Endodermal cell (in vitro differentiated cells): ENCODE measurements at places on chromosomes 2 and 18. TPM values are rescaled to one million over a fixed set of nuclear protein-coding genes. Genes with fewer than 3 reads are reported as not detected.

GRCh38 chr2:123737371-123737770 lies 287.7 kb upstream of the CNTNAP5 start:
- DNase-seq = no peak

DNA sequence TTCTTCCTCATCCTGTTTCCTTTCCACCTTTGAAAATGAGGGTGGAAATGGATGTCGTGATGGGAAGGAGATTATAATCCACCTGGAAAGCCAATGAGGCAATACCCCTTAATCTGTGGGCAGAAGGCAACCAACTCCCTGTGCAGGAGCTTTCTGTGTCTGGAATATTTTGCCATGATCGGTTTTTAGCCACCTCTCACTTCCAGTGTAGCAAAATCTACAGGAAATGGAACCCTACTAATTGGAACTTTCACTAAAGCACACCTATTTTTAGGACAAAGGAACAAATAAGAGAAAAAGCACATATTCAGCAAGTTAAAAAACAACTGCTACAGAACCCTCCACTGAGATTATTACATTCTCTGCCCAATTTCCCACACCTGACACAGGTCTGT lies 112.1 kb upstream of the SMAD7 start:
- DNase-seq = no peak

DNA sequence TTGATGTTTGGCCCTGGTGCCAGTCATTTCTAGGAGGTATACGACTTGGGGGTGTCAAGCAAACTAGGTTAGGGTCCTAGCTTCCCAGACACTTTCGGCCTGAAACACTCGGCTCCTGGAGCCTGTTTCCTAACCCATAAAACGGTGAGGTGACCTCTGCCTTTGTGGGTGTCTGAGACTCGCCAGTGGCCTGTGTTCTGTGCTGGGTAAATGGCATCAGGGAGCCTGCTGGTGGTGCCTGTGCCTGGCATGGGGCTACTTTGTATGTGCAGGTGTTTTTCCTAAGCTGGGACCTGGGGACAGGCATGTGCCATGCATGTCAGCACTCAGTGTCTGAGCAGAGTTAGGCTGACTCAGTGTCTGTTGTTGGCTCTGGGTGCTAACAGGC lies 139.2 kb downstream of the GLI2 start:
- DNase-seq = no peak

DNA sequence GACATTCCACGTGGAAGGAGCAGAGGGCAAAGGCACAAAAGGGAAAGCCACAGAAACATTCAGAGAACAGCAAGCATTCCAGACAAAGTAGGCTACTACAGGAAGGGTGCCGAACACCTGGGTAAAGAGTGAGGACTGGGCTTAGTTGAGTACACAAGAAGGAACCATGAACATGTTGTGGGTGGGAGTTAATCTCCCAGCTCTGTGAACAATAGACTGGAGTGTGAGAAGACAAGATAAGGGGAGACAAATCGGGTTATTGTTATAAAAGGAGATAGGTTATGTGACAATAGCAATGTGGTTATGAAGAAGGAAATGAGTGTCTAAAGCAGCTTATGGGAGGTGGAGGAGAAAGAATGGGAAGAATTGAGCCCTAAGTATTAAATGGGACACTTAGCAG lies 70.0 kb downstream of the DPP4 start:
- DNase-seq = no peak

DNA sequence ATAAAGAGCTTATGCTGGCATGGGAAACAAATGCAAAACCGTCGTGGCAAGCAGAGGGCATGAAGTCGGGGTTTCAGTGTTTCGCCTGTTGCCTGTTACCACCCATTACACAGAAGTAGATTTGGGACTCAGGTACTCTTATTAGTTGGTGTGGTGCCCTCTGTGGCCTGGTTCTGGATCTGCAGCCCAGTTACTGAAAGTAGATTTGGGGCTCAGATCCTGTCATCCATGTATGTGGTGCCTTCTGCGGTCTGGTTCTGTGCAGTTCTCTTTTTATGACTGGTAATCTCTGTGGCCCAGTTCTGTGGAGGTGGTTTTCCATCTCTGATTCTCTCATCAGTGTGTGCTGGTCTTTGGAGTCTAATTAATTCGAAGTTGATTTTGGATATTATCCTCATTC lies 45.2 kb downstream of the ADNP2 start:
- DNase-seq = peak; percentile 73

- DNase-seq = peak; percentile 69
These were observed 513.0 kb upstream of the MYT1L start for GRCh38 chr2:2843969-2844548.

DNA sequence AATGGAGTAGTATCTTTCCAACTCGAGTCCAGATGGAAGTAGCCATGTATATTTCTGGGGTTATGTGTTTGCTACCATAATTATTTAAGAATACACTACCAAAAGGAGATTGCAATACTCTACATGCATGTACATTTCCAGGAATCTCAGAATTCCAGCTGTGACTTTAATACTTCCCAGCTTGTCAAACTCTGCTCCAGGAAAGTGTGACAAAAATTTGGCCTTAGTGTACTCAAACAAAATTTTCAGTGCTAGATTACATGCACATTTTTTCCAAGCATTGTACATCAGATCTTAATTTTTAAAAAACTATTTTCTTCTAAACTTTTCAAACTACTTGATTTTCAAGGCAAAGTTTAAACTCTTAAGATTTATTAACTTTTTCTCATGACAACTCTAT lies 1791.6 kb downstream of the SUCLG1 start:
- no peak for DNase-seq

- no peak for DNase-seq
These were observed 50.4 kb downstream of the PDK1 start for GRCh38 chr2:172606285-172606684.

DNA sequence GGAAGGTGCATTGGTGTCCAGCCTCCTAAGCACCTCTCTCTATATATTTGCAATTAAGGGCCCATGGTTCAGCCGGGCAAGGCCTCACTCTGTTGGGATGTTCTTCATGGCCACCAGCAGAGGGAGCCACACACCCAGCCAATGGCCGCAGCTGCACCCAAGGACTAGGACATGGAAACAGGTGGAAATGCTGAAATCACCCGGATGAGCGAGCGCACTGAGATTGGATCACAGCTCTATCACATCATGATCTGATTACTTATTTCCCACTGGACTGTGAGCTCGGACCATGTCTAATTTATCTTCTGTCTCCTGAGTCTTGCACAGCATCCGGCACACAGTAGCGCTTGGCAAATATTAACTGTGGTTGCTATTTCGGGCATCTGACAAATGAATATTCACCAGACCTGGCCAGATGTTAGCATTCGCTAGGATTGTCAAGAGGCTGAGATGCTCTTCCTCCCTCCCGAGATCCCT lies 31.2 kb downstream of the KIF3C start:
- DNase-seq = peak; percentile 93

GRCh38 chr18:30086351-30086750 lies 956.2 kb downstream of the DSC3 start:
- DNase-seq = no peak

DNA sequence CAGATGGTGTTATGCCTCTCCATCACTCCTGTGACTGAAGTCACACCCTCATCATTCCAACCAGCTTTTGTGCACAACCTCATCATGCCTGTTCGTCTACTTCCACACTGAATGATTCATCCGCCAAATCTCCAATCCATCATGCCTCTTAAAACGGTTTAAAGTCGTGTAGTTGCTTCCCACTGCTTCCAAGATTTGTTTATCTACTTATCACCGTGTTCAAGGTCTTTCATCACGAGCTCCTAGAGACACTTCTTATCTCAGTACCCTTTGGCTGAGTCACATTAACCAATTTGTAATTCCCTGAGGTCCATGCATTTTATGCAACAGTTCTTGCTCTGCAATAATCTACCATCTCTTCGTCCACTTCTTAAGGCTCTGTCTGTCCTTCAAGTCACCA lies 592.3 kb upstream of the ID2 start:
- no peak for DNase-seq

DNA sequence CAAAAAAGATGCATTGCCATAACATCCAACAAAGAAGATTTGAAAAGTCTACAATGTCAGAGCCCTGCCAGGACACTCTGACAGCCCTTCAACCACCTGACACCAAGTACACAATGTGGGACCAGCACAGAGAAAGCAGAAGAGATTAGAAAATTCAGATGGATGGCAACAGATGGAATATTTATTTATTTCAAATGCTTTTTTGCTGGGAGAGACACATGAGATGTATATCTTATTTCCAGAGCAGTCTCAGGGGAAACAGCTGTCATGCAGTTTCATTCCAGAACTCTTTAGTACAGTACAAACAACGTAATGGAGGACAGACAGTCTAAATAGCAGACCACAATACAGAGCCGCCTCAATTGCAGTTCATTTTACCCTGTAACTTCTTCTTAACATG lies 110.1 kb downstream of the MAIP1 start:
- no peak for DNase-seq

The UGT1A10 gene
- 0.13 TPM in 1 of 2 replicates, not detected in the other for total RNA-seq

The SP5 gene
- total RNA-seq = 32.9 to 84.7 TPM (median 60.3 TPM) in 3 replicates

The TMEM185B gene
- 10.5 to 19.5 TPM (median 19.2 TPM) in 3 replicates for total RNA-seq

The C2orf15 gene
- 6.5 to 12.3 TPM (median 6.9 TPM) in 3 replicates for total RNA-seq

The GALNT14 gene
- 1.4 to 2.0 TPM (median 1.4 TPM) in 3 replicates for total RNA-seq

The SCYGR4 gene
- total RNA-seq = not detected in 3 replicates

The TFPI gene
- 26.5 to 42.3 TPM (median 33.0 TPM) in 3 replicates for total RNA-seq

The MAPRE2 gene
- 16.0 and 16.5 TPM in 2 replicates for total RNA-seq

The PUS10 gene
- total RNA-seq = 5.0 to 8.0 TPM (median 6.1 TPM) in 3 replicates
